ENCODE measurements at places on chromosomes 11 and 22.

GRCh38 chr11:35083431-35084238 lies 55.3 kb upstream of the CD44 start:
- peak; percentile 28 for DNase-seq

- no peak for DNase-seq
These were observed 118.6 kb downstream of the ARHGAP42 start for GRCh38 chr11:100805506-100806199.

DNA sequence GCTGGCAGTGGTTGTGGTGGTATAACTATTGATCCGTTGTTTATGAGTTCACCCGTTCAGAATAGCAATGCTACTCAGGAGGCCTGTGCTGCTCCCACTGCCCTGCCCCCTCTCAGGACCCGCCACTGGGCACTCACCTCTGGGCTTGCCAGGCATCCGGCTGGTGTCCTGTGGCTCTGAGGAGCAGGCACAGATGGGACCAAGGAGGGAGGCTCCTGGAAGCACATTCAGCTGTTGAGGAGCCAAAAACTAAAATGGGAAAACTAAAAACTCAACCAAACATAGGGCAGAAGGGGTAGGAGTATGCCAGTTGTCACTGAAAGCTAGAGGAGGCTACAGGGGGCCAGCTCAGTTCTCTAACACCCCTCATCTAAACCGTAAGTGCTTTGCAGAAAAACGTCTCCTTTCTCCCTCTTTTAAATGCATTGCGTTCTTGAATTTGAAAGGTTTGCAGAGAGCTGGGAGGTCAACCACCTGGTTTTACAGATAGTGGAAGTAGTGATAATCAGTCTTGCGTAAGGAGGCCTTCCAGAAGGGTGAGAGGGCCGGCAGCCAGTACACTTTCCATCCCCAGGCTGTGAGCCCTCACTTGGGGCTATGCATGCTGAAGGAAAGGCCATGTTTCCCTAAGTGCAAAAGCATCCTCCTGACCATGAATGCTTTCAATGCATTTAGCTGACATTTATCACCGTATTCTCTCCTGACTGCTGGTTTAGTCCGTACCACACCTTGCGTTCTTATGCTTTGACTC lies 547.4 kb downstream of the NTM start:
- DNase-seq = no peak

- no peak for DNase-seq
These were observed 100.4 kb upstream of the DDI1 start for GRCh38 chr11:103936059-103936458.

DNA sequence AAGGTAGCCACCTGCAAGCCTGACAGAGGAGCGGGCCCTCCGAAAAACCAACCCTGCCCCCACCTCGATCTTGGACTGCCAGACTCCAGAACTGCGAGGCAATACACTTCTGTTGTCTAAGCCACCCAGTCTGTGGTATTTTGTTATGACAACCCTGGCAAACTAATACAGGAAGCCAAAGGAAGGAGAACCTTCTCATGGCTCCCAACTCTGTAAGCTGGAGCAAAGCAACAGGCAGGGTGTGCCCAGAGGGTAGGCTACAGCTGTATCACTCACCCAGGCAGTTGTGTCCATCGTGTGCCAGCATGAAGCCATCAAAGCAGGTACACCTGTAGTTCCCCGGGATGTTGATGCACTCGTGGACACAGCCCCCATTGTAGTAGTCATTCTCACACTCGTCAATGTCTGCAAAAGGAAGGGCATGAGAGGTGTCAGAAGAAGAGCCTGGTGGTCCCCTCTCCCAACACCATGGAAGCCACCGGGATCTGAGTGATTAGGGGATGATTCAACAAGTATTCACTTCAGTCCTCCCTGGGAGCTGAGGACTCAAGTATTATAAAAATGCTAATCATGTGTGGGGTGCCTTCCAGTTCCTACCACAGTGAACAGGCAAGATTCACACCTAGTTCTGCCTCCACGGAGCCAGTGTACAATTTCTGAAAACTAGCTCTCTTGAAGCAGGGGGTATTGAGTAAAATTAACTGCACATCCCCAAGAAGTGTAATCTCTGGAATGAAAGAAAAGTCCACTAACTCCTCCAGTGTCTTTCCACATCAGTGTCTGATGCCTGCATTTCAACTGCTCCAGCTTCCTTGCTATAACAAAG lies 23.3 kb downstream of the SCUBE1 start:
- DNase-seq = no peak
